ENCODE measurements at places on chromosomes 6 and 20.

DNA sequence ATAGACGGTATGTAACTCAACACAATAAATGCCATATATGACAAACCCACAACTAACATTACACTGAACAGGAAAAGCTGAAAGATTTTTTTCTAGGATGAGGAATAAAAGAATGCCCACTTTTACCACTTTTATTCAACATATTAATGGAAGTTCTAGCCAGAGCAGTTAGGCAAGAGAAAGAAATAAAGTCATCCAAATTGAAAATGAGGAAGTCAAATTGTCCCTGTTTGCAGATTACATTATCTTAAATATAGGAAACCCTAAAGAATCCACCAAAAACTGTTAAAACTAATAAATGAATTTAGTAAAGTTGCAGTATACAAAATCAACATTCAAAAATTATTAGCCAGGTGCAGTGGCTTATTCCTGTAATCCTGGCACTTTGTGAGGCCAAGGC lies 24.6 kb upstream of the ADGB start:
- no peak for DNase-seq

DNA sequence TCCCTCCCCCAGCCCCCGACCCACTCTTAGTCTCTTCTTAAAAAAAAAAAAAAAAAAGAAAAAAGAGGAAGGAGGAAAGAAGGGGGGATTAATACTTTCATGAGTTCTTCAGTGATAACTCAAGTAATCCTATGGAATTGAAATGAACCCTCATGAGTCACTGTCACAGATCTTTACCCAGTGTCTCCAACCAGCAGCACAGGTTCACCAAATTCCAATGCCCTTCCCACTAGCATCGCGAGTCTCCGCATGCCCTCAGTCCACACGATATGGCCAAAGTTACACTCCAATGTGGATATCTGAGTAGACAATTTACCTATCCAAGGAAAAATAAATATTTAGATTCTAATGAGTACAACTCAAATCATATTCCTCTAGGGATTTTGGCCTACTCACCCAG lies 74.5 kb downstream of the MDN1 start:
- no peak for DNase-seq

DNA sequence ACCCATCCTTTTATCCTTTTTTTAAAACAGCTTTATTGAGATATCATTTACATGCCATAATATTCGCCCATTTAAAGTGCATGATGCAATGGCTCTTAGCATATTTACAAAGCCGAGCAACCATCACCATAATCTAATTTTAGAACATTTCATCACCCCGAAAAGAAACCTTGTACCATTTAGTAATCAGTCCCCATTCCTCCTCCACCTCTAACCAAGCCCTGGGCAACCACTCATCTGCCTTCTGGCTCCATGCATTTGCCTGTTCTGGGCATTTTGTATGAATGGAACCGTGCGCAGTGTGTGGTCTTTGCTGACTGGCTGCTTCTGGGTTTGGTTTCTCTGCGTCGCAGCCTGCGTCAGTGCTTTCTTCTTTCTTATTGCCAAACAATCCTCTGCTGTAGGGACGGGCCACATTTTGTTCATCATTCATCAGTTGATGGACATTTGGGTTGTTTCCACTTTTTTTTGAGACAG lies 10.2 kb upstream of the EEF1A2 start:
- DNase-seq = no peak

- no peak for DNase-seq
Observed at GRCh38 chr6:18024876-18025275, 37.4 kb upstream of the KIF13A start.

GRCh38 chr6:138105880-138106664 lies 1.1 kb downstream of the PERP start:
- no peak for DNase-seq

DNA sequence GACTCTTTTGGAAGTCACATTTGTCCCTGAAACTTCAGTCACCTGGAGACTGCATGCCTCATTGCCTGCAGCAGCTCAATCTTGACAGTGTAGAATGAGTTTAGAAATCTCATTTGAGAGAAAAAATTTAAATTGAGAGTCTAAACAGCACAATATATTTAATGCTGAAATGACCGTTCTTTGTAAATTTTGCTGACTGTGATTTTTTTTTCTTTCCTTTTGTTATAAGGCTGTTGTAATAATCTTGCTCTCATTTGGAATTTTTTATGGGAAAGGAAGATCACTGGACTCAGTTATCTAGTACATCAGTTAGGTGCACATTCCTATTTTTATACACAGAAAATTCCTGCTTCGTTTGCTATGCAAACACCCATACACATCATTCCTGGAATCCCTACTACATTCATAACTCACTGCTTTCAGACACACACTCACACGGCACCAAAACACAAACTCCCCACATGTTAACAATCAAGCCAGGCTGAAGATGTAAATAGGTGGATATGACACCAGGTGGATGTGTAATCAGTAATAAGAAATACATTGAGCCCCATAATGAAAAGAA lies 43.8 kb downstream of the PTCHD4 start:
- no peak for DNase-seq

DNA sequence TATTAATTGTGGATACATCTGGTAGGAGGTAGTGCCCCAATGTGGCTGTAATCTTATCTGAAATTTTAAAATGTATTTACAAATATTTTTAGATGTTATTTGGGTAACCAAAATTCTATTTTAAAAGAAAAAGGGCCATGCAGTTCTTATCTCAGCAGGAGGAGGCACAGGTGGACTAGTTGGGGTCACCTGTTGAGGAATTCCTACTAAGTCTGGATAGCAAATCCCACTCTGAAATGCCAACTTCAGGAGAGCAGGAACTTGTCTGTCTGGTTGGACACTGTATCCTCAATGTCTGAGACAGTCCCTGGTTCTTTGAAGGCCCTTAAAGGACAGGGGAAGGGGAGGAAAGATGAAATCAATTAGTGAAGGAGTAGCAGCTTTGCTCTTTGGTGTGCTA lies 82.6 kb downstream of the EYA2 start:
- no peak for DNase-seq

- DNase-seq = peak; percentile 47
Observed at GRCh38 chr6:48834706-48835105, 628.3 kb downstream of the MMUT start.

GRCh38 chr6:89749918-89750317 lies 69.7 kb downstream of the MDN1 start:
- no peak for DNase-seq

DNA sequence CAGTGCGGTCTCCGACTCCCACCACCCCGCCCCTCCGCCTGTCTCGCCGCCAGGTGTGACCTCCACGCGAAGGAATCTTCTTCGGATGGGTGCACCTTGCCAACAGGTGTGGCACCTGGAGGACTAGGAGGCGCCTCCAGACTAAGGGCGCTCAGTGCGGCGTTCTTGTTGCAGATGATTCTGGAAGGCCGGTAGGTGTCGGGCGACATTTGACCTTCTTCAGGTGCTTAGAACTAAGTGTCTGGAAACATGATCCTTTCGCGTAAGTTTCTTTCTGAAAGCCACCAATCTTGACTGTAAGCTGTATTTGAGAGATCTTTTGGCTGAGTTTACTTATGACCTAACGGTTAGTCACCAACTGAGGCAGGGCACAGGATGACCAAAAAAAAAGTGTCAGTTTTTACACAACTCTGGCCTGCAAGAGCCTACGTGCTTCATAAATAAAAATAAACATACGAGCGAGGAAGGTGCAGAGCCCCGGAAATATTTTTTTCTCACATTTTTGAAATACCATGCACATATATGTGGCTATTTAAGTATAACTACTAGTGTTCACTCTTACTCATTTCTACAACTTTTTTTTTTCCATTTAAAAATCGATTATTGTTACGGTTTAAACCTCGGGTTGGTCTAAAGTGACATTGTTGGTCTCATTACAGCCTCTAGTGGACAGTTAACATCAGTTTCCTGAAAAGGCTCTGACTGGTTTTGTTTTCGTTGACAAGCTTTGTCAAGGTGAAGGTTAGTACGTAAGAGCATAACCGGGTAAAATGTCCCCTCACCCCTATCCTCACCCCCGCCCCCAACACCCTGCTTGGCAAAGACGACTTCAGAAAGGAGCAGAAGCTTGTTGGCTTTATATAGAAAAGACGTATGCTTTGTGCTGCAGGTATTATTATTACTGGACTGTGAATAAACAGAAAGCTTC lies 1.6 kb upstream of the ATXN1 start:
- DNase-seq = peak; percentile 68

- DNase-seq = no peak
Observed at GRCh38 chr20:7499201-7499600, 441.1 kb downstream of the HAO1 start.

GRCh38 chr6:146700078-146700686 lies 101.4 kb downstream of the ADGB start:
- peak; percentile 87 for DNase-seq

GRCh38 chr6:135191508-135192255 lies 10.6 kb downstream of the MYB start:
- DNase-seq = no peak

DNA sequence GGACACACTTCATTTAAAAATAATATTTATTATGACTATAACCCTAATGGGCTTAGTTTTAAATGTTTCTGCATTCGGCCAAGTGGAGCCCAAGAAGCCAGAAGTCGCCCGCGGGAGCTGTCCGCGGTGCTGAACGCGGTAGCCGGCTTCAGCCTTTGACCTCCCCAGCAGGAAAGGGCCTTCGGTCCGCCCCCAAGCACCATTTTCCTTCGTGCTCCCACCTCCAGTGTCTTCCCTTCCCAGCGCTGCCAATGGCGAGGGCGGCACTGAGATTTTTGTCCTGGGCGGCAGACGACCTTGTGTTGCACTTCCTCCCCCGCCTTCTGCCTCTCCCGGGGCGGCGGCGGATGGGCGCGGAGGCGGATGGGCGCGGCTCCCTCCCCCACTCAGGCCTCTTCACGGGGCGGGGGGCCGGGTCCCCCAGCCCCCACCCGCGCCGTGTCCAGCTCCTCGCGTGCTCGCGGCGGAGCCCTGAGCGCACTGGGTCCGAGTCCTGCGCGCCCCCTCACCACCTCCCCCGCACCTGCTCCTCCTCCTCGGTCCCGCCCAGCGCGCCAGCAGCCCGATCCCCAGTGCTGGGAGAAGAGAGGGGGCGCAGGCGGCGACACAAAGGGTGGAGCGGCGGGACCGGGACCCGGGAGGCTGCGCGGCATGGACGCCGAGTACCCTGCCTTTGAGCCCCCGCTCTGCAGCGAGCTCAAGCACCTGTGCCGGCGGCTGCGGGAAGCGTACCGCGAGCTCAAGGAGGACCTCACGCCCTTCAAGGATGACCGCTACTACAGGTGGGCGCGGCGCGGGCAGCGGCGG lies 23.6 kb upstream of the TMEM181 start:
- DNase-seq = peak; percentile 67

GRCh38 chr6:107959392-107959791 lies 1.4 kb upstream of the SEC63 start:
- no peak for DNase-seq

DNA sequence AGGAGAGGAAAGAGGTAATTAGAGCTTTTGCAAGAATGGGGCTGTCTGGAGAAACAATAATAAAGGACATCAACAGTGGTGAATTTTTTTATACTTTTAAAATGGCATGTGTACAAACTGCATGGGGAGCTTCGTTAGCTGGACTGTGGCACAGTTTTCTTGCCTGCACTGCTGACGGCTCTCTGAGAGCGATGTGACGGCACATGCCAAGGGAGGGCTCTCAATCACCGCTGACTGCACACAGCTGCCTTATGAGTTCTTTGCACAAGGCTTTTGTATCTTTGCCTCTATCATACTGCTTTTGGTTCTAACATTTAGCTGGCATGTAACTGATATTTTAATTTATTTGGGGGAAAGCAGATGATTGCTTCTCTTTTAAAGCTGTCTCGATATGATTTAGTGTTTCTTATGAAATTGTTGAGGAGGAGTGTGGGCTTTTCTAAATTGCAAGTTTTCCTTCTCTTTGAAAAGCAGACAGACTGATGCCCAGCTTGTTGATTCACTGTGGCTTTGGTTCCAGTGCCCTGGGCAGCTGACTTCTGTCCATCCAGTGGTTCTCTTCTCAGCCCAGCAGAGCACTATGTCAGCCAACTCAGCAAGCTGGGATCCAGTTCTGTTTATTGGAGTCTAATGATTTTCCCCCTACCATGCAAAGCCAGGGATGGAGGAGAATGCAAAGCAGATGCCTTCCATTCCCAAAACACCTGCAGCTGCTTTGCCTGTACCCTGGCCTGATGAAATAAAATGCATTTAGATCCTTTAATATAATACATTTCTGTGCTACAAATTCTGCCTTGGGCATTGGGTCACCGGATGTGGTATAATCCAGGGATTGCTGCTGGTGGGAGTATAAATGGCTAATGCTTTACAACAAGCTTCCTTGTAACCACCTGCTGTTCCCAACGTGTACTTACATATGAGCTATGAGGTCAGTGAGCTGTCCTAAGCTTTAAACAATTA lies 323.9 kb downstream of the ZFAND3 start:
- DNase-seq = no peak

DNA sequence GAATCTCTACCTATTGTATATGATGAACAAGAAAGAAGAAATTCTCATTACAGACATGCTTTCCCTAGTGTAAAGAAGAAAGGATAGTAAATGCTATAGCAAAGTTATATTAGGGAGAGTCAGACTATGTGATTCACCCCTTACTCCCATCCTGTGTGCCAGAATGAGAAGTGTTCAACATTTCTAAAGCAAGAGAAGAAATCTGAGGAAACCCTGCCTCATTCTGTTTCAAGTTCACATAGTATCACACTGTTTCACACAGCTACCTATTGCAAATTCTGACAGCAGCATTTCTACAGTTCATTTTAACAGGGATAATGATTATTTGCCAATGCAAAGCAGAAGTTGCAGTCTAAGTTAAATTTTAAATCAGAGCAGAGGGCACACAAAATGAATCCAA lies 267.2 kb upstream of the TCF21 start:
- DNase-seq = no peak

GRCh38 chr6:37860226-37860839 lies 40.8 kb downstream of the ZFAND3 start:
- DNase-seq = peak; percentile 70

- DNase-seq = peak; percentile 90
Observed at GRCh38 chr6:121666814-121667213, 231.4 kb downstream of the GJA1 start.

DNA sequence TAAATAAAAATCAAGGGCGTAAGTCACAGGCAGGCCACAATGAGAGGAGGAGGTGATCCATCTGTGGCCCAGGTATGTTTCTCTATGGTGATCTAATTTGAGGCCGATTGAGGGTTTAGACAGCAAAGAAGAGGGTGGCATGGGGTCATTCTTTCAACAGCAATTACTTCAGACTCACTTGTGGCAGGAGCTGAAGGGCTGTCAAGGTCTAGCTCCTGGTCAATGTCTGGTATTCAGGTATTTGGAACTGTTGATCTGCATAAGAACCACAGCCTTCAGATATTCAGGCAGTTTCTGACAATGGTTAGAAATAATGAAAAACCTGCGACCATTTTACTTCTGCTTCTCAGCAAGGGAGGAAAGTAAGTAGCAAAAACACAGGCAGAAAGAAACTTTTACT lies 259.6 kb downstream of the FOXC1 start:
- no peak for DNase-seq

GRCh38 chr6:8513174-8513573 lies 77.8 kb upstream of the SLC35B3 start:
- DNase-seq = no peak

- DNase-seq = peak; percentile 93
Observed at GRCh38 chr20:43938932-43939761, 24.5 kb downstream of the TOX2 start.

Measured in A673 (cell line).